ENCODE measurements at places on chromosomes 4 and X. TPM values are rescaled to one million over a fixed set of nuclear protein-coding genes. Genes with fewer than 3 reads are reported as not detected.
A peak's percentile ranks its signal among the peaks of the same experiment; 100 is the strongest.

- DNase-seq, result no peak
Measured at GRCh38 chr4:183360161-183360919, 38.1 kb upstream of the CLDN24 start.

DNA sequence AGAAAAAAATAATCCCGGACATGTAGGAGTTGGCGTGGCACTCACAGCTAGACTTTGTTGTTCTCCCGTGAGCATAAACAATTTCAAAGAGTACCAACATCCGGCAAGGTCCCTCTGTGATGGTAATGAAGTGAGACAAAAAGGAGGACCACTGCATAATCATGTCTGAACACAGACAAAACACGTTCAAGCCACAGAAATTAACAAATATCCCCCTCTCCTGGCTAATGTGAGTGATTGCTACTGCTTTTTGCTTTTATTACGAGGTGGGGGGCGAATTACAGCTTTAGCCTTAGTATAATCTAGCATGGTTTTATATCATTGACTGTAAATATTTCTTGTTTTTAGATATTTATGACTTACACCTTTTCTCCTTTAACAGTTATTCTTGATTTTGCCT, 118.5 kb downstream of the PLS3 start:
- no peak for DNase-seq

DNA sequence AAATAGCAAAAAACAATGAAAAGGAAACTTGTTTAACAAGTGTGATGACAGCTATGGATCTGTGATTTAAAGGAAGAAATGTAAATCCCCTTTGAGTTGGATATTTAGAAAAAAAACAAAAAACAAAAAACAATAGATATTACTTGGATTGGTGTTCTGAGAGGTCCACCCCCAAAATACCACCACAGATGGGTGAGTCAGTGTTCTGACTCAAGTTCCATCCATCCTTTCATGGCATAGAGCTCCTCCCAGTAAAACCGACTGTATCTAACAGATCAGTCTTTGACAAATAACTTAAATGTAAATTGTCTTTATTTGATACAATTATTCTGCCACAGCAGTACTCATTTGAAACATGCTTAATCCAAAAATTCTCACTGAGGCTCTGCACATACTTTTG, 27.4 kb downstream of the TMPRSS11B start:
- no peak for DNase-seq

The SMIM31 gene
- total RNA-seq, result not detected

- DNase-seq, result no peak
Measured at GRCh38 chr4:85603437-85604336, 128.7 kb downstream of the ARHGAP24 start.

The MSANTD1 gene
- total RNA-seq, result not detected

GRCh38 chr4:88441696-88442095, 15.2 kb upstream of the HERC5 start:
- DNase-seq, result no peak

DNA sequence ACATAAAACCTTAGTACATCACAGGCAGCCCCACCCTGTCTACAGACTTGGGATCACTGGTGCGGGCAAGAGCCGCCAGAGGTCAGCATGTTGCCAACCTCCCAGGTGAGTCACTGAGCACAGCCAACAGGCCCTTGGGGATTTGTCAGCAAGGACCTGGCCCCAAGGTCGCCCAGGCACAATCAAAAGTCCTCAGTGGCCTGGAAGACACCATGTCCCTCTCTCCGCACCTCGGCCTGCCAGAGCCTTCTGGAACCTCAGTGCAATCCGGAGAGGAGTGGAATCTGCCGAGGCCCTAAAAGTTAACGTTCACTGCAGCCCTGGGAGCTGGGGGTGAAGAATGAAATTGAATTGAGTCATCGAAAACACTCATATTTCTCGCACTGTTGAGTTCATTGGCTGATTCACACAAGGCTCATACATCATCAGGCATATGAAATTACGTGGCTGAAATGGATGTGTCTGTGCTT, 74.3 kb downstream of the WFS1 start:
- DNase-seq, result no peak

GRCh38 chr4:147201016-147201415, 255.4 kb upstream of the TTC29 start:
- no peak for DNase-seq

The GPR143 gene
- not detected for total RNA-seq

DNA sequence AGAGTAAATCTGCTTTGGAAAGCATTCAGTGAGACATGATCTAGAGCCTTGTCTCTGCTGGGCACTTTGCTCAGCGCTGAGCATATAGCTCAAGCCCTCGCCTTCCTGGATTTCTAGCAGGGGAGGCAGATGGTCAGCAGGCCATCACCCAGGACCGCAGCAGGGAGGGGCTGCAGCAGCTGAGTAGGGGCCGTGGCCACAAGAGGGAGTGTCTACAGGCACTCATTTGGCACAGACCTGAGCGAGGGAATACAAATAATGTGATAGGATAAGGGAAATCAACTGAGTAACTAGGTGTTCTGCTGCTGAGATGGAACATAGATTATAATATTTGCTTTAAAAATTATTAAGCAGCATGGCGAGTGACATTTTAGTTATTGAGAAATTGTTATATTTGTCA, 30.2 kb downstream of the OFD1 start:
- peak; percentile 28 for DNase-seq

DNA sequence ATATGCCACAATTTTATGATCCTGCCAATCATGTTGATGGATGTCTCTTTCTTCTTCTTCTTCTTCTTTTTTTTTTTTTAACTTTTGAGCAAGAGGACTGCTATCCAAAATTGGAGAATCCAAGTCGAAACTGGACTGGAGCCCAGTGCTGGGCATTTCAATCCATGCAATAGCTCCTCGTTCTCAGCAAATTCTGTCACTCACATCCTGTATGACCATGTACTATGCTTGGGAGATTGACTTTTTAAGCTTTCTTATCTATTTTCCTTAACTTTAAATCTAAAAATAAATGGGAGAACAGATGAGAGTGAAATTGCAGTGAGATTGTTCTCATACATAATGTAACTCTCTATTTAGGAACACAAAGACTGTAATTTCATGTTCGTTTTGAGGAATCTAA, 123.0 kb upstream of the PUDP start:
- no peak for DNase-seq

The IL21 gene
- total RNA-seq, result not detected

DNA sequence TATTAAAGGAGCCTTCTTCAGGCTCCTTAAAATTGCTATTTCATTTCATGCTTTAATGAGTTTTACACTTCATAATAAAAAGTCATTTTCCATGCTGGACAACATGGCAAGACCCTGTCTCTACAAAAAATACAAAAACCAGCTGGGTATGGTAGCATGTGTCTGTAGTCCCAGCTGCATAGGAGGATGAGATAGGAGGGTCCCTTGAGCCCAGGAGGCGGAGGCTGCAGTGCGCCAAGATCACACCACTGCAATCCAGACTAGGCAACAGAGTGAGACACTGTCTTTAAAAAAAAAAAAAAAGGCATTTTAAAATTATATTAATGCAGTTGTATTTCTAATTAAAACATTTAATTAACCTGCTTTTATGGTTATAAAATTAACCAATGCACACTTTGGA, 49.2 kb downstream of the PDS5A start:
- DNase-seq, result no peak

GRCh38 chr4:120725639-120726580, 196.6 kb downstream of the PRDM5 start:
- no peak for DNase-seq

DNA sequence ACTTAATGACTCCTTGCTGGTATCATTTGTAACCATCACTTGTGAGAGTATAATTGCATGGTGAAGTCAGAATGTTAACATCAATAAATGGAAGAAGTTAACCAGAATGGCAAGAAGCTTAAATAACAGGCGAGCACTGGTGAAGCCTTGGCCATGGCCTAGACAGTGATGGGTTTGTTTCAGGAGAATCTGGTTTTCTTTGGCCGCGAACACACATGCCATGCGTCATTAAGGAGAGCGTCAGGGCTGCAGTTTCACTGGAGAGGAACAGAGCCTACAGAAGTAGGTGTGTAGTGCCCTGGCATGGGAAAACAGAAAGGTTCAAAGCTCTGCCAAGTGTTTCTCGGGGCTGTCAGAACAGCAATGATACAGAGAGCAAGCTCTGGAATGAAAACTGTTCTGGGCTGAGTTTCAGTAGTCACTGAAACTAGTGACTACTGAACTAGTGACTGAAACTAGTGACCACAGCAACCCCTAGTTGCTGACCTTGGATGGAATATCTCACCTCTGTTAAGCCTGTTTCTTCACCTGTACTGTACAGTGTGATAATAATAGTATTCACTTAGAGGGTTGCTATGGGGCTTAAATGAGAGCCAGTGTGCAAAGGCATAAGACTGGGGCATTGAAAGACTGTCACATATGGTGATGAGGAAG, 93.8 kb downstream of the C4orf51 start:
- peak; percentile 49 for DNase-seq

The DDIT4L gene
- 0.75 TPM for total RNA-seq

DNA sequence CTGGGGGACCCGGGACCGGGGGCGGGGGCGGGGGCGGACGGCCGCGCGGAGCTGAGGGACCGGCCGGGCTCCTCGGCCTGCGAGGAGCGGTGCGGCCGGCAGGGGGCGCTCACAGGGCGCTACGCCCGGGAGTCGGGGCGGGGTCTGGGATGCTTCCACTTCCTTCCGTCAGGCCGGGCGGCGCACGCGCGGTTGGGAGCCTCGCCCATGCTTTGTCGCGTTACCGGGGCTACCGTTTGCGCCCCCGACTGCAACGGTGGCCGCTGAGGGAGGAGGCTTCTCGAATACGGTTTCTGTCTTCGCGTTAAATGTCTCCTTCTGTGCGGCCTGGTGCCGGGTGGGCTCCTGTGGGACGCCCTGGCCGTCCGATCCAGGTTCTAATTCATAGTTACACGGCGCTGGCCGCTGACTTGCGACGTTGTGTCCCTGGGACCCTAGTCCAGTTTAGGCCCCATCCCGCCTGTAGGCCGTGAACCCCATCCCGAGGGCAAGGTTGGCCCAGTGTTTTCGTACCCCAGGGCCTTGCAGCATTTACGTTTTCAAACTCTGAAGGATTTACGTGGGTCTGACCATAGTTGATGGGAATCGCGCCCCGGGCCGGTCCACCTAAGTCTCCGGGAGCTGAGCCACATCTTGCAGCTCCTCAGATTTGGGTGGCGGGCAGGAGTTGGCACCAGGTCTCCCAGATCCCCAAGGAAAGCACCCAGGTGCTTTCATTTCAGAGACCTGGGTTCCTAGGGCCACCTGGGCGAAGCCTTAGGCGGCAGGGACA, 549 bp downstream of the MSL3 start:
- peak; percentile 91 for DNase-seq

DNA sequence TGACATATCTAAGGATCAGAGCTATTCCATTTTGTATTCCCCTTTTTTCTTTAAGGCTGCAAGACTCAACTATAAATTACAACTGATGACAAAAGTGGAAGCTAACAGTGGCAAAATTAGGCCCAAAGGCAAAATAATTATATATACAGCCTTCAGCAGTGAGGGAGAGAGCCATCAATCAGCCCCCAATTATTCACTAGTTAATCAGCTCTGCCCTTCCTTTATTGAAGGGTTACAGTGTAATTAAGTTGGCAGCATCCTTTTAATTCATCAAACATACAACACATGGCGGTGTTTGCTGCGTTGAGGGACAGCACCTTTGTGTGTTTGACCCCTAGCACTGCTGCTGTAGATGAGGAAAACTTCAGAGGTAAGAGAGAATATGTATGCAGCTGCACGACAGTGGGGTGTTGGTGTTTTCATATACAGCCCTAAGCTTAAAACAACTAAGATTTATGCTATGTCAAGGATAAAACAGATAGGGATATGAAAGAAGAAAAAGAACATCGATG, 973.9 kb upstream of the POU3F4 start:
- no peak for DNase-seq

The SORCS2 gene
- total RNA-seq, result 3.2 TPM

- no peak for DNase-seq
Measured at GRCh38 chr4:163587867-163588266, 93.4 kb downstream of the TMA16 start.

DNA sequence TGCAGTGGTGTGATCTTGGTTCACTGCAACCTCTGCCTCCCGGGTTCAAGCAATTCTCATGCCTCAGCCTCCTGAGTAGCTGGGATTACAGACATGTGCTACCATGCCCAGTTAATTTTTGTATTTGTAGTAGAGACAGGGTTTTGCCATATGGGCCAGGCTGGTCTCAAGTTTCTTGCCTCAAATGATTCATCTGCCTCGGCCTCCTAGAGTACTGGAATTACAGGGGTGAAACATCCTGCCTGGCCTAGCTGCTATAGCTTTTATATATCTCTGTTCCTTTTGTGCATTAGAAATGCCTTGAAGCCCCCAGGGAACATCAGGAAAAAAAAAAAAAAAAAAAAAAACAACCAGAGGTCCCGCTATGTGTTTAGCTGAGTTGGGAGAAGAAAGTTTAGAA, 34.8 kb downstream of the UBE2K start:
- no peak for DNase-seq

DNA sequence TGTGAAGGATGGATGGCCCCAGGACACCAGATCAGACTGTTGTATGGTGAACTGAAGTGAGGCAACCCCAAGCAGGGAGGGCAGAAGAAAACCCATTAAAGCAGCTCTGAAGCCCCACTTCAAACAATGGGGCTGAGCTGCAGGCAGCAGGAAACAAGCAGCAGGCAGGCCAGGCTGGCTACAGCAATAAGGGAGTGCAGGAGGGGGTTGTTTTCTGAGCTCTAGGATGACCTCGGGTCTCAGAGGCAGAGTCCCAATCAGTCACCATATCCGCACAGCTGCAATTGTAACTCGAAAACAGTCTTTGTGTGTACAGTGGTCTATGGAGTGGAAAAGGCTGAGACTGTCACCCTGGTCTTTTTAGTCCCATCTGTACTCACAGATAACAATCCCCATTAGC, 90.4 kb downstream of the COL4A6 start:
- no peak for DNase-seq
